ENCODE measurements at places on chromosomes 11 and 22.

GRCh38 chr11:18239655-18240054 is 3.1 kb upstream of the SAA4 start:
- DNase-seq: no peak

- no peak for DNase-seq
Measured at GRCh38 chr11:72871119-72871518, 56.9 kb downstream of the ATG16L2 start.

DNA sequence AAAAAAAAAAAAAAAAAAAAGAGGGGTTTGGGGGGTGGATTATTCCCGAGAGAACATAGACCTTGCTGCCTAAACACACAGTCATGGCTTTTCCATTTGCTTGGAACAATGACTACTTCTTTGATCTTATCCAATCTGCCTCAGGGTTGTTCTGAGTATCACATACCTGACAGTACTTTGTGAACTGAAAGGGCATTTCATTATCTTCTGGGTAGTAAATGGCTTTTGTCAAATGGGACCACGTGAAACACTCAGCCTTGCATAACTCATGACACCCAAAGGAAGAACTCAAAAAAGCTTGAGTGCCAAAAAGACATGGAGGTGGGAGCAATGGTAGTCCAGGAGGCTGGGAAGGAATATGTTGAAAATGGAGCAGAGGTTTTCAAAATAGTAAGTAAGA is 123.2 kb upstream of the BID start:
- DNase-seq: no peak

GRCh38 chr22:20509344-20510047 is 2.1 kb downstream of the MED15 start:
- DNase-seq: peak; percentile 95

DNA sequence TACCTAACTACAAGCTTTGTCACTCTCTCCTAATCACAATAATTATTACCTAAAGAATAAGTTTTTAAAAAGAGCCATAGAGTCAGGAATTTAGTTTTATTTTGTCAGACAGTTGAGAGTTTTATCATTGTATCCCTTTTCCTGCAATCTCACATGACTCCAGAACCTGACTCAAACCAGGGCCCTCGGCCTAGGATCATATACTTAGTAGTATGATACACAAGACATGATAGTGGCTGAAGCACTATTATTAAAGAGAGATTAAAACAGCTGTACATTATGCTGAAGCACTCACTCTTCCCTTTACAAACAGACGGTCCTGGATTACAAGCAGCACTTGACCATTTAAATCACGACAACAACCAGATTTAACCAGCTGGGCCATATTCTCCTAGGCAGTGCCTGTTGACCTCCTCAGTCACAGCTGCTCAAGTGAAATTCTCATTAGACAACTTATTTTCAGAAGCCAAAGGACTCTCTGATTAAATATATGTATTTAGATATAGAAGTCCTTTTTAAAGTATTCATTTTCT is 44.0 kb downstream of the SOX6 start:
- no peak for DNase-seq

- no peak for DNase-seq
Measured at GRCh38 chr11:96043291-96043690, 119.4 kb upstream of the MTMR2 start.
